ENCODE measurements at places on chromosomes 16 and 17.

DNA sequence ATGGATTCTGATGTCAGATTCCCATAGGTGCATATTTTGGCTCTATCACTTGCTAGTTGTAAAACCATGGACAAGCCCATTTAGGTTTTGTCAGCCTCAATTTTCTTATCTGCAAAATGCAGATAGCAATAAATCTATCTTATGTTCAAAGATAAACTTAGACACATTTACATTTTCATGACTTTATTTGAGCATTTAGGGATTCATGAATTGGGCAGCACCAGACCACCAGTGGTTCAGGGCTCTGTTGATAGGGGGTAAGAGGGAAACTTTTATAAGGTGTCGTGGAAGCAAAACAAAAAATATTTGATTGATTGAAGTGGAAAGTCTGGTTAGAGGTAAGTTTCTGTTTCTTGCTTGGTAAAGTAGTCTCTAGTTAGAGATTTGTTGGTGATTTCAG is 17.3 kb downstream of the ARHGAP44 start:
- DNase-seq: no peak

DNA sequence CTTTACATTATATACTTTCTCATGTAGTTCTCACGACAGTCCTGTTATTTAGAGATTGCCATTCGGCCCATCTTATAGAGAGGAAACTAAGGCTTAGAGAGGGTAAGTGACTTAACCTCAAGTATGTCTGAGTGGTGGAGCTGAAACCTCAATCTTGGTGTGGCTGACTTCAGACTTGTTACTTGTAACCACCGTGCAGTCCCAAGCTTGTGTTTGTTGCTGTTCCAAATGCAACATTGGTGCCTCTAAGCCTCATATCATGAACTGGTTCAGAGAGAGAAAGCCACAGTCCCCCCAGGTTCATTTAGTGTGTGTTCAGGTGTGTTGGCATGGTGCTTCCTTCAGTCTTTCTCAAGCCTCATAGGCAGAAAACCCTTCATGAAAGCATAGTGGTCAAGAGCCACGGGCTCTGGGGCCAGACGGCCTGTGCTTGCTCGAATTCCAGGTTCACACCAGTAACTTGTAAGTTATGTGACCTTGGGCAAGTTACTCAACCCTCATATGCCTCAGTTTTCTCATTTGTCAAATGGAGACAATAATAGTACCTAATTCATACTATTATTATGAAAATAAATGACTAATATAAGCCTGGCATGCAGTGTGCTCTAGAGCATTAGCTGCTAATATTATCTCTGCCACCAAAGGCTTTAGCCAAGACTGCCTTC is 39.9 kb downstream of the CDH1 start:
- no peak for DNase-seq

DNA sequence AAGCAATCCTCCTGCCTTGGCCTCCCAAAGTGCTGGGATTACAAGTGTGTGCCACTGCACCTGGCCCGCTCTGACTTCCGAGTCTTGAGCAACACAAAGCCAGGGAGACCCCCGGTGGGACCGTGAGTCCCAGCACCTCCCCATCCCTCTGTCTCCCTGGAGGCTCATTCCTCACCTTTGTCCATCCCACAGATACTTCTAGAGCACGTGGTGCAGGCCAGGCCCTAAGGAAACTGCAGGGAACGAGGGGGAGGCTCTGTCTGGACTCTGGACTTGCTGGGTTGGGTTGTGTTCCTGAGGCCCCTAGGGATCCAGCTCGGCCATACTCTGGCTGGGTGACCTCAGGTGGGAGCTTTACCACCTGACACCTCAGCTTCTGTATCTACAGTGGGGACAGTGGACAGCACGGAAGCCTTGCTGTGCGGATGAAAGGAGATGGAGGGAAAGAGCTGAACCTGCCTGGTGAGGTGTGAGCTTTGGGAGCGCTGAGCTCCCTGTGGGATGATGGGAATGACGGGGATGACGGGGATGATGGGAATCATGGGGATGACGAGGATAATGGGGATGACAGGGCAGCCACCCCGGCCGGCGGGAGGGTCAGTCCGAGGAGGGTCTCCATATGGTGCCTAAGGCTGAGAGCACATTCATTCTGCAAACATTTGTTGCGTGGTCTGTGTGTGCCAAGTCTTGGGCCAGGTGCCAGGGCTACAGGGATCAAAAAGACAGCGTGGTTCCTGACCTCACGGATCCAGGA is 26.6 kb downstream of the C16orf74 start:
- no peak for DNase-seq

DNA sequence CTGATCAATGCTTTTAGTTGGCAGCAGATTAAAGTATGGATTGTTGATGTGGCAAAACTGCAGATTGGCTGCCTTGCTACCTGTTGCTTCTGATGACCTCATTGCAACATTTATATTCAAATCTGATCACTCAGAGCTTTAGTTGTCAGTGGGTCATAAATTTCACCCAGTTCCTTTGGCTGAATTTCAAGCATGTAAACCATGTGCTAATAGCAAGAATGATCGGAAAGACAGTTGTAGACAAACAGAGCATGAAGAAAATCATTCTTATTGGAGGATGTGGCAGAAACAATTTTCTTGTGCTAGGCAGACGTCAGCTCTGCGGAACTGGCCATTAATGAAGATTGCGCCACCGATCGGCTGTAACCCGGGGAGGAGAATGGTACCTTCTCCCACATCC is 346.6 kb upstream of the EEF2KMT start:
- DNase-seq: no peak

- DNase-seq: no peak
Measured at GRCh38 chr16:58451265-58451689, 48.7 kb upstream of the NDRG4 start.

DNA sequence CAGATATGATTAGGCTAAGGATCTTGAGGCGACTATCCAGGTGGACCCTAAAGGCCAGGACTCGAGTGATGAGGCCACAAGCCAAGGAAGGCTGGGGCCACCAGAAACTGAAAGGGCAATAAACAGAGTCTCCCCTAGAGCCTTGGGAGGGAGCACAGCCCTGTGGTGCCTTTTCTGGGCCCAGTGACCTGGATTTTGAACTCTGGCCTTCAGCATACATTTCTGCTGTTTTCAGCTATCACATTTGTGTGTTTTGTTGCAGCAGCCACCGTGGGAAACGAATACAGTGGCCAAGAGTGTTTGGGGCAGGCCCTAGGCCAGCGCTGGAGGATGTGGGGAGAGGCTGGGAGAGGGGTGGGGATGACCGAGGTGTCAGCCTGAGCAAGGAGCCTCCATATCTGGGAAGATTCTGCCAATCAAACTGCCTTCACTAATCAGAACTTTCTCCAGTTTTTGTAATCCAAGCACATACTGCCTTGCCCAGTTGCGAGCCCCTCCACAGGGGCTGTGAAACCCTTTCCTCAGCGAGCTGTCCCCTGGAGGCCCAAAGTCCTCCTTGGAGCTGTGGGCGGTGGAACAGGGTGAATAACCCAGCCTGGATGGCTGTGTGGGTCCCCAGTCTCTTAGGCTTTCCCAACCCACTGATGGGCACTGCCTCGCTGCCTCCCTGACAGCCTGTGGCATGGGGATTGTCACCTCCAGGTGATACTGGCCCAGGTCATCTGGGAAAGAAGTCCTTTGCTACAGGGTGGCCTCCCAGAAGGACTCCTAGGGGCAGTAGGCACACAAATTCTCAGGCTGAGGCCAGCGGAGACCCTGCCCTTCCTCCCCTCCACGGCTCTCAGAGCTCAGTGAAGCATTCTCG is 16.8 kb downstream of the B9D1 start:
- no peak for DNase-seq

DNA sequence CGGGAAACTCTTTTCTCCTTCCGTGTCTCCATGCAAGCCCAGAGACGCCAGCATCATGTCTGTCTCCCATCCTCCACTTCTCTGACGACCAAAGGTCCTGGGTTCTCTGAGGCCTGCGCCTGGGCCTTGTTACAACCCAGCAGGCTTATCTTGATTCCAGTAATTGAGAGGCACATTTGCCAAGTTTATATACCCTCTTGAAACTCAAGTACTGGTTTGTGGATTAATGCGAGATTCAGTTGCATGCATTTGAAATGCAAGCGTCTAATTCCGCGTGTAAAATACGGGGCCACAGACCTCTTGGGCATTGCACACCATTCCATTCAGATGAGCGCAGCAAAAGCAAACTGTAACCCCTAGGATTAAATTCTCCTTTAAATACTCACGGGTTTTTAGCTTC is 28.7 kb upstream of the CRISPLD2 start:
- no peak for DNase-seq

DNA sequence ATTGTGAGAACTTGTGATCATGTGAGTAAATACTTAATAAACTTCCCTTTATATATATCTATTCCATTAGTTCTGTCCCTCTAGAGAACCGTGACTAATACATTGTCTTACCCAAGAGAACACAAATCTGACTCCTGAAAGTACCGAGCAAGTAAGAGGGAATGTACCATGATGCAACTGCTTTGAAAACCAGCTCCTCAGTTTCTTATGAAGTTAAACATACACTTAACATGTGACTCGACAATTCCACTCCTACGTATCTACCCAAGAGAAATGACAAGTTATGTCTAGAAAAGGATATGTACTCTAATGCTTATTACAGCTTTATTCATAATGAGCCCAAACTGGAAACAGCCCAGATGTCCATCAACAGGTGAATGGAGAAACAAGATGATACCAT is 8.8 kb upstream of the GJD3 start:
- DNase-seq: no peak

- no peak for DNase-seq
Measured at GRCh38 chr16:84117494-84117843, 727 bp upstream of the MBTPS1 start.

- no peak for DNase-seq
Measured at GRCh38 chr17:16448490-16448889, 33.1 kb downstream of the TRPV2 start.
